ENCODE measurements at places on chromosomes 6 and 20. TPM values are rescaled to one million over a fixed set of nuclear protein-coding genes. Genes with fewer than 3 reads are reported as not detected.

Gene ULBP2
- total RNA-seq, result 3.7 TPM

Gene CFB
- total RNA-seq, result 1.6 TPM

Gene SRSF12
- under 0.01 TPM for total RNA-seq

Gene PDRG1
- 5.2 TPM for total RNA-seq

Gene GPX5
- not detected for total RNA-seq

GRCh38 chr6:161740486-161740885 is 466.6 kb upstream of the AGPAT4 start:
- DNase-seq, result no peak

GRCh38 chr6:3285049-3285639 is 26.4 kb downstream of the PSMG4 start:
- no peak for DNase-seq

DNA sequence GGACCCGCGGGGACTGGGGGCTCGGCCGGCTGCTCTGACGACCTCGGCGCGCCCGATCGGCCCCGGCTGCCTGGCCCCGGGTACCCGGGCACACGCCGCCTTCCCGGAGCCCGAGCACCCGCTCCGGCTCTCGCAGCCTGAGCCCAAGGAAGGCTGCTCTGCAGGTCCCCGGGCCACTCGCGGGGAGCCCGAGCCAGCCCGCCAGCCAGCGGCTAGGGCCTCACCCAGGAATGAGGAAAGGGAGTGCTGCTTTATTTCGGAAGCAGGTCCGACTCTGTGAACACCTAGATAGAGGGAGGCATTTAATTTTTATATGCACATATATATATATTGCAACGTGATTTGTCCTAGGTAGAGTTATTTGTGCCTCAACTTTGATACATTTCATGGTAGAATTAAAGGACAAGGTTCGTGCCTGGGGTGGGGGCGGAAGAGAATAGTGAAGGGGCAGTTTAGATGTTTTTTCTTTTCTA is 15.5 kb downstream of the FOXA2 start:
- DNase-seq, result no peak

GRCh38 chr6:91013511-91013910 is 426.6 kb upstream of the MAP3K7 start:
- no peak for DNase-seq

GRCh38 chr20:41029150-41029901 is 704 bp downstream of the TOP1 start:
- DNase-seq, result peak; percentile 40

DNA sequence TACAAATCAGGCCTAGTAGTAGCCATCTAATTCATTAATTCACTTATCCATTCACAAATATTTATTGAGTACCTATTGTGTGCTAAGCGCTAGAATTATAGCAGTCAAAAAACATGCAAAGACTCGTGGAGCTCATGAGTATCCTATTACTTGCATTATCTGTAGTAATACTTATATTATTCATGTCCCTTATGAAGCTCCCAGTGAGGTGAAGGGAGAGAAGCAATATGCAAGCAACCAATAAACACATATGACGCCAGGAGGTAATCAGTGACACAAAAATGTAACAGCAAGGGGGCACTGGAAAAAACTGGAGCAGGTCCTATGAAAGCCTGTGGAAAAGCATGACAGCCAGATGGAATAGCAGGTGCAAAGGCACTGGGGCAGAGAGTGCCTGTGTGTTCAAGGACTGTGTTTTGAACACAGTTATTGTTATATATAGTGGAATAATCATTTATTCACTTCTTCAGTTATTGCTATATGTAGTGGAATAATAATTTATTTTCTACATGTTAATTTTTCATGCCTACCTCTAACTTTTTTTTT is 109.5 kb downstream of the KIF13A start:
- no peak for DNase-seq
